Stimulated activated CD8-positive, alpha-beta memory T cell treated with anti-CD3 and anti-CD28 coated beads, Interleukin-7, amount 100 ng/mL, for 1 hour (primary cell): ENCODE measurements at places on chromosomes 2 and 18.

DNA sequence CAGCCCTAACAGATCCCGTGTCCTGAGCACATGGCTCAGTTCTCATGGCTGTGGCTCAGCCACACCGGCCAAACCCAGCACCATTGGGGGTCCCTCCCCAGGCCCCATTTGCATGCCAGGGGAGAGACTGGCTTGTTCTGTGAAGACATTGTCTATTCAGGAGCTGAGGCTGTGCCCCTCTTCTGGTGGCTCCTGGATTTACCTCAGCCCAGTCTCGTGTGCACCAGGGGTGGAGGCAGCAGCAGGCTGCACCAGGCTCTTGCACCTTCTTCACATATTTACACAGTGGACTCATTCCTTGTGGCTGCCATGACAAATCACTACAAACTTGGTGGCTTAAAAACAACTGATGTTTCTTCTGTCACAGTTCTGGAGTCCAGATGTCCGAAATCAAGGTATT, 92.4 kb upstream of the ITGA6 start:
- no peak for DNase-seq

GRCh38 chr18:5057386-5058348, 139.4 kb downstream of the AKAIN1 start:
- peak; percentile 1 for DNase-seq

DNA sequence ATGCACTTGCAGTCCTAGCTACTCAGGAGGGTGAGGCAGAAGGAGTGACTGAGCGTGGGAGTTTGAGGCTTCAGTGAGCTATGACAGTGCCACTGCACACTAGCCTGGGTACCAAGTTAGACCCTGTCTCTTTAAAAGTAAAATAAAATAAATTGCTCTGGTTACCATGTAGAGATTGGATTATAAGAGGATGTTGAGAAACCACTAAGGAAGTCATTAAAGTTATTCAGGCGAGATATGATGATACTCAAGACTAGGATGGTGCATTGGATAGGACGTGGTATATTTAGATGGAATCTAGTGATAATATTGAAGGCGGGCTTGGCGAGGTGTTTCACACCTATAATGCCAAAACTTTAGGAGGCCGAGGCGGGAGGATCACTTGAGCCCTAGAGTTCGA, 50.6 kb downstream of the BMPR2 start:
- DNase-seq = no peak

- no peak for DNase-seq
Observed at GRCh38 chr2:236786751-236787150, 217.1 kb downstream of the ACKR3 start.

- no peak for DNase-seq
Observed at GRCh38 chr2:55090702-55091101, 40.5 kb upstream of the RTN4 start.

DNA sequence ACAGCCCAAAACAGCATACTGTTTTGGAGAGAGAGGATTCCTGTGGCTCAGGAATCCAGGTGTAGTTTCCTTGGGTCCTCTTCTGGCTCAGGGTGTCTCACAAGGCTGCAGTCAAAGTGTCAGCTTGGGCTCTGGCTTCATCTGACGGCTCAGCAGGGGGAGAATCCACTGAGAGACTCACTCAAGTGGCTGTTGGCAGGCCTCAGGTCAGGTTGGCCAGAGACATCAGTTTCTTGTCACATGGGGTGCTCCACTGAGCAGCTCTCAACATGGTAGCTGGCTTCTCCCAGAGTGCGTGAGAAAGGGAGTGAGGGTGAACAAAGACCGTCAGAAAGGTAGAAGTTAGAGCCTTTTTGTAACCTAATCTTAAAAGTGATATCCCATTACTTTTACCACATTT, 168.4 kb downstream of the SOCS6 start:
- no peak for DNase-seq

DNA sequence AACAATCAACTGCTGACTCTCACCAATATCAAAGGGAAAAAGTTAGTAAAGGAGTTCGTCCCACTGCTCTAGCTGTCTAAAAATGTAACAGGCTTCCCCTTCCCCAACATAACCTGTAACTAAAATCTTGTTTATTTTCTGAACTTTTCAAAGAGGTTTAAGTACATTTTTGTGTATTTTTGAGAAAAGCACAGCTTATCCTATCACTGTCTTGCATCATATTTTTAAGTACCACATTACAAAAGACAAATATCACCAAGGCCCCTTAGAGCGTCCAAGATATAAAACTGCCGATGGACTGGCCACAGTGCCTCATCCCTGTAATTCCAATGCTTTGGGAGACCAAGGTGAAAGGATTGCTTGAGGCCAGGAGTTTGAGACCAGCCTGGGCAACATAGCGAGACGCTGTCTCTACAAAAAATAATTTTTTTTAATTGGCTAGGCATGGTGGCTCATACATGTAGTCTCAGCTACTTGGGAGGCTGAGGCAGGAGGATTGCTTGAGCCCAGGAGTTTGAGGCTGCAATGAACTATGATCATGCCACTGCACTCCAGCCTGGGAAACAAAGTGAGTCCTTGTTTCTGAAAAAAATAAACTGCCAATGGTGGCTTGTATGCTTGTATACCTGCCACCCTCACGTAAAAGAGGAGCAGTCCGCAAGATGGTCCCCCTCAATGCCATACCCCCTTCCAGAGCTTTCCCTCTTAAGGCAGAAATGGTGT, 21.2 kb upstream of the LAPTM4A start:
- DNase-seq = no peak

DNA sequence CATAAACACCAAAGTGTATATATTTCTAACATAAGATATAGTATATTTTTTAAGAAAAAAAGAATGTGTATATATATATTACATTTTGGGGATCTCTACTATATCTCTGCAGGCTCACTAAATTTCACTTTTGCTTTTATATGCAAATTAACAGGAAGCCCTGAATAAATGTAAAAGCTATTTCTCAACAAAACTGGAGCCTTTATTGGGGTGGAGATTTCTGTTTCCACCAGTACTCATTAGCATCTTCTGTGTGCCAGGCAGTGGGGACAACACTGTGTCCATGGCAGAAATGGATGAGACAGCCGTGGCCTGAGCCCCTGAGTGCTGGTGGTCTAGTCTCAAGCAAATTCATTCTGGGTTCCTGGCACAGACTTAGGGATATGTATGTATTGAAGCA, 41.3 kb downstream of the C18orf63 start:
- no peak for DNase-seq

DNA sequence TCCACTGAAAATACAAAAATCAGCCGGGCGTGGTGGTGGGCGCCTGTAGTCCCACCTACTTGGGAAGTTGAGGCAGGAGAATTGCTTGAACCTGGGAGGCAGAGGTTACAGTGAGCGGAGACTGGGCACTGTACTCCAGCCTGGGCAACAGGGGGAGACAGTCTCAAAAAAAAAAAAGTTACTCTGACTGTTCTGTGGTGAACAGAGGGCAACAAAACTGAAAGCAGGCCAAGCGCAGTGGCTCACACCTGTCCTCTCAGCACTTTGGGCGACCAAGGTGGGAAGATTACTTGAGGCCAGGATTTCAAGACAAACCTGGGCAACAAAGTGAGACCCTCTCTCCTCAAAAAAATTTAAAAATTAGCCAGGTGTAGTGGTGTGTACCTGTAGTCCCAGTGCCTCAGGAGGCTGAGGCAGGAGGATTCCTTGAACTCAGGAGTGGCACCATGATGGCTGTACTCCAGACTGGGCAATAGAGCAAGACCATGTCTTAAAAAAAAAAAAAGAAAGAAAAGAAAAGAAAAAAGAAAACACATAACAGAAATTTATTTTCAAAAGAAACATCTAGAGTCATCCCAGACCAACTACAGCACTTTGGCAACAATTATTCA, 13.6 kb upstream of the RTN4 start:
- DNase-seq = no peak

DNA sequence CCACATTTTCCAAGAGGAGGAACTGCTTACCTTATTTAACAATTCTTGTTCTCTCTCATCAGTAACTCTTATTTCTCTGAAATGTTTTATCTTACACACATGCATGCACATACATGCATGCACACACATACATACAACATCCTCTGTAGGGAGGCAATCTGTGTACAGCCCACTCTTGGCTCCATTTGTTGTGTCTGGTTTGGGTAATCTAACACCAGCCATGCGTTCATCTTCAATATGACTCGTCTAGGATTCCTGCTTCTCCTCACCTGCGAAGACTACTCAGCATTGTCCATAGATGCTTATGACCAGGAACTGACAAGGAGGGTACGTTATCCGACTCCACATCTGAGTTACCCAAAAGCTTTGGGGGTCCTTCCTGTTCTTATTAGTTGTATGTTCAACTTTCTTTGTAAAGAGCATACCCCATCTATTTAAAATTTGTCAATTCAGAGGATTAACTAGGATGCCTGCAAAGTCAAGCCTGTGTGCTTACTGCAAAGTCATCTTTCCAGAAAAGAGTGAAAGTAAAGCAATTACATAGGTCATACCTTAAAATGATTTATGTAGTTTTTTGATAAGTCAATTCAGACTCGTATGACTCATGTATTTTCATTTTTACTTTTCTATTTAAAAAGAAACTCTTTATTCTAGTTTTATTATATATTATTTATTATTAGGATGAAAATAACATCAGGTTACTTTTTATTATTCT, 18.2 kb downstream of the LYPD6B start:
- DNase-seq = no peak

DNA sequence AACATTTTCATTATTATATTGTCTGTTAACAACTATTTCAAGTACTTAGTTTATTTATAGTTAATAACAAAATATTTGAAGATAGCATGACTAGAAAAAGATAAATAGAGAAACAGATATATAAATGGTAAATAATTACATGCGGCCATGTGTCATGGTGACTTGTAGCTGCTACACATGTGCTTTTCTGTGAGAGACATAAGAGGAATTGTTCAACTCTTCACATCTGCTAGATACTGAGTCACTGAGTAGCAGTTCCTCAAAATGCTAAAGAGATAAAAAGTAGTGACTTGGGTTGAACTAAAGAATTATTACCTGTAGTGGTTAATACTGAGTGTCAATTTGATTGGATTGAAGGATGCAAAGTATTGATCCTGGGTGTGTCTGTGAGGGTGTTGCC, 37.5 kb upstream of the SCN9A start:
- DNase-seq = no peak

DNA sequence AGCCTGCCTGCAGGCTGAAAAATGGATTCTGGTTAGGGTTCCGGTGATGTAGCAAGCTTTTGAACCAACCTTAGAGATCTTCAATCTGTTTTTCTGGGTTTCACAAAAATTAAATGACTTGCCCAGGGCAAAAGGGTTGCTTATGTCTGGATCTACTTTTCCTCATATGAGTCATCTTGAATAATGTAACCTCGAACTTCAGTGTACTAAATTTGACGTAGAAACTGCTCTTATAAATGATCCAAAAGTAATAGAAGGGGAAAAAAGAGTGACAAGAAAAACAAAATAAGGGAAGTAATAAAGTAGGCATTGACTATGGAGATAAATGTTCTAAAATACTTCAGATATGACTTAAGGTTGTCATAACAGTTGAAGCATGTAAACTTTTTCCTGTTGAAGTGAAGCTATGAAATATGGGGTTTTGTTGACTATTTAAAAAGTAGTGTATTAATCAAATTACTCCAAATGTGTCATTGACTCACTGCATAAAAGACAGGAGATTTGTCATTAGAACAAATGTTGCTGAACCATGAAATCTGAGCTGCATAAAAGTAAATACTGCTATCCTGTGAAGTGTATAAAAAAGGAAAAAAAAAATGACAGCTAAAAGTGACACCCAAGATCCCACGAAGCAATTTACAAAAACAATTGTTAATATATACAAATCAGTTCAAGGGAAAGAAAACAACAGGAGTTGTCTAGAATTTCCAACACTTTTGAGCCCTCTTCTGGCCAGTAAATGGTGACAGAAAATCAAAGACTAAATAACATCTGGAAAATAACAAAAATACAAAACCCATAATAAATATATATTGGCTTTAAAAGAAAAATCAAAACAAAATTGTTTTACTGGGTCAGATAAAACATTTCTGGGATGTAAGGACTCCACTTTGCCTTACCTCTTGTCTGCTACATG, 103.6 kb upstream of the SERPINE2 start:
- DNase-seq = no peak

DNA sequence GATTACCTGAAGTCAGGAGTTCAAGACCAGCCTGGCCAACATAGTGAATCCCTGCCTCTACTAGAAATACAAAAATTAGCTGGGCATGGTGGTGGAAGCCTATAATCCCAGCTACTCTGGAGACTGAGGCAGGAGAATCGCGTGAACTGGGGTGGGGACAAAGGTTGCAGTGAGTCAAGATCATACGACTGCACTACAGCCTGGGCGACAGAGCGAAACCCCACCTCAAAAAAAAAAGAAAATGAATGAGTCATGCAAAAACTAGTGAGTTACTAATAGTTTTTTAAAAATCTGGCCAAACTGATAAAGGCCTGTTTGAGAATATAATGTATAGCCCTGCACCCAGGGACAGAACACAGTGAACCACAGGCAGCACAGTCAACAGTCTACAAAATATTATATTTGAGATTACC, 17.5 kb downstream of the AFG3L2 start:
- DNase-seq = no peak

DNA sequence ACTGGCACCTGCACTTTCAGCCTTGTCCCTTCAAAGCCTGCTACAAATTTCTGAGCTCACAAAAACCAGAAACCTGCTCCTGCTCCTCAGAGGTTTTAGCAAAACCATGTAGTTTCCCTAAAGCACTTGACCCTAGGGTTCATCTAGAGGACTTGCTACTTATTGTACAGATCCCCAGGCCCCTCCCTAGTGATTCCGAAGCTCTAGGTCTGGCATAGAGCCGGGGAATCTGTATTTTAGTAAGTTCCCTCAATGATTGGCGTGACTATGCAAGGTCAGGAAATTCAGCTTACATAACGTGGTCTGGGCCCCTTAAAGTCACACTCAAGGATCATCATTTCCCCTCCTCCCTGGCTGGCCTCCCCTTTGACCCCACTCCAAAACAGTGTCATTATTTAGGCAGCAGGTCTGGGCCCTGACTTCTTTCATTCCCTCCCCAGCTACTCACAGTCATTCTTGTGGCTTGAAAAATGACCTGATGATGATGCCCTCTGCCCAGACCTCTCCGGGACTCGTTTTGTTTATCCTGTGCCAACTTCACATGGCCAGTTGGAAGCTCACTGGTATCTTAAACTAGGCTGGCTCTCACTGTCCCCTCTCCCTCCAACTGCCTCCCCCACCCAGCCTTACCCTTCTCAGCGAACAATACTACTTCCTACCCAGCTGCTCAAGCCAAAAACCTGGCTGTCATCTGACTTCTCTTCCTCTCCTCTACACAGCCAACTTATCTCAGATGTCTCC, 36.0 kb downstream of the WDFY1 start:
- DNase-seq = no peak

DNA sequence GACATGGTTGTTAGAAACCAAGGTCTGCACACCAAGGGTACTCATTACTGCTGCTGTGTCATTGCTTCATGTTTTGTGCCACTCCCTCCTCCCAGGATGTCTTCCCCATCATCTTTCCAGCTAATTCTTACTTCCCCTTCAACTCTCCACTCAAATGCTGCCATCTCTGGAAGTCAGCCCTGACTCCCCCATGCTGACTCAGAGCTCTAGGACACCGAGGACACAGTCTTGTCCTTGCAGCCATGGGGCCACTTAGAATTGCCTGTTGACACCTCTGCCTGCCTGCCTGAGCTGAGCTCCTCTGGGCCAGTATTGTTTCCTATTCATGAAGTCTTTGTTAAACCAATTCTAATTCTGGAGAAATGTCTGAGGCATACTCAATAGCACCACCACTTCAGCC, 100.2 kb downstream of the GYPC start:
- DNase-seq = no peak
